ENCODE measurements at places on chromosomes 12 and 14. TPM values are rescaled to one million over a fixed set of nuclear protein-coding genes. Genes with fewer than 3 reads are reported as not detected.

DAO gene
- not detected for total RNA-seq

B4GALNT3 gene
- 0.33 TPM for total RNA-seq

MAP3K9 gene
- total RNA-seq: 1.1 TPM

GNS gene
- 176 TPM for total RNA-seq

TSPAN19 gene
- total RNA-seq: 0.33 TPM

POTEM gene
- not detected for total RNA-seq

ZNF385A gene
- total RNA-seq: 1.00 TPM

AQP2 gene
- not detected for total RNA-seq

KLRD1 gene
- under 0.01 TPM for total RNA-seq

DLK1 gene
- under 0.01 TPM for total RNA-seq

NAA30 gene
- 25.4 TPM for total RNA-seq

CRY1 gene
- total RNA-seq: 13.7 TPM
